ENCODE measurements at places on chromosomes 1 and 21. TPM values are rescaled to one million over a fixed set of nuclear protein-coding genes. Genes with fewer than 3 reads are reported as not detected.

SLFNL1 gene
- total RNA-seq, result 0.66 TPM

TRAF3IP3 gene
- total RNA-seq, result 4.6 TPM

DISP3 gene
- not detected for total RNA-seq

SGIP1 gene
- total RNA-seq, result 6.6 TPM

REN gene
- total RNA-seq, result not detected

TDRD5 gene
- 0.96 TPM for total RNA-seq

MARCKSL1 gene
- total RNA-seq, result 47.9 TPM

ITLN2 gene
- 10.7 TPM for total RNA-seq

MTX1 gene
- total RNA-seq, result 41.1 TPM

NECTIN4 gene
- total RNA-seq, result 28.5 TPM

PPP2R5A gene
- total RNA-seq, result 85.5 TPM

COL9A2 gene
- 22.0 TPM for total RNA-seq

HTR6 gene
- total RNA-seq, result not detected

KANK4 gene
- total RNA-seq, result 1.6 TPM

CYP4Z1 gene
- 16.2 TPM for total RNA-seq

PRR9 gene
- total RNA-seq, result not detected

DCST2 gene
- 3.3 TPM for total RNA-seq

KCNE1 gene
- total RNA-seq, result 2.2 TPM

LRRC7 gene
- total RNA-seq, result not detected

AADACL4 gene
- total RNA-seq, result not detected

LPAR3 gene
- total RNA-seq, result 1.6 TPM

IGSF21 gene
- 9.5 TPM for total RNA-seq

RIPPLY3 gene
- total RNA-seq, result not detected

KRTAP7-1 gene
- not detected for total RNA-seq

KCNE2 gene
- total RNA-seq, result 0.66 TPM

Data from breast epithelium (tissue), 4 donors.